Central memory CD4-positive, alpha-beta T cell (primary cell): ENCODE measurements at places on chromosomes 12 and 14.

DNA sequence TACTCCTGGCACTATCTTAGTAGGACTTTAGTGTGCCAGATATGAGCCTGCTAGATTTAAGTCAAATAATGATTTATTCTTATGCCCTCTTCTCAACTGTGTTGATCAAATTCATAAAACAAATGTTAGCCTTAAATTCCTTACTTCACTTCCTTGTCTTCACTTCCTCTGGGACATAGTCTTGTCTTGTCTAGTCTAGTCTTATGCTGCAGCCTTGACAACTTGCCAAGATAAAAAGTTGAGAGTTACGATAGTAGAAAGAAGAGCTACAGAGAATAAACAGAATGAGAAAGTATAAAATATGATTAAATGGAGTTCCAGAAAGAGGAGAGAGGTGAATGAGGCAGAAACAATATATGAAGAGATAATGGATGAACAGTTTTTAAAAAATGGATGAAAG is 378.1 kb downstream of the DAD1 start:
- no peak for DNase-seq

- no peak for DNase-seq
Measured at GRCh38 chr12:111304642-111305071, 64.2 kb downstream of the PHETA1 start.

- DNase-seq = no peak
Measured at GRCh38 chr14:100900837-100901390, 2.6 kb downstream of the RTL1 start.

- no peak for DNase-seq
Measured at GRCh38 chr12:24020397-24021163, 71.1 kb upstream of the SOX5 start.

- no peak for DNase-seq
Measured at GRCh38 chr12:94705676-94706075, 55.3 kb upstream of the TMCC3 start.

- DNase-seq = no peak
Measured at GRCh38 chr14:89920056-89920455, 34.5 kb downstream of the EFCAB11 start.

- no peak for DNase-seq
Measured at GRCh38 chr14:22497144-22497423, 91.9 kb downstream of the DAD1 start.

DNA sequence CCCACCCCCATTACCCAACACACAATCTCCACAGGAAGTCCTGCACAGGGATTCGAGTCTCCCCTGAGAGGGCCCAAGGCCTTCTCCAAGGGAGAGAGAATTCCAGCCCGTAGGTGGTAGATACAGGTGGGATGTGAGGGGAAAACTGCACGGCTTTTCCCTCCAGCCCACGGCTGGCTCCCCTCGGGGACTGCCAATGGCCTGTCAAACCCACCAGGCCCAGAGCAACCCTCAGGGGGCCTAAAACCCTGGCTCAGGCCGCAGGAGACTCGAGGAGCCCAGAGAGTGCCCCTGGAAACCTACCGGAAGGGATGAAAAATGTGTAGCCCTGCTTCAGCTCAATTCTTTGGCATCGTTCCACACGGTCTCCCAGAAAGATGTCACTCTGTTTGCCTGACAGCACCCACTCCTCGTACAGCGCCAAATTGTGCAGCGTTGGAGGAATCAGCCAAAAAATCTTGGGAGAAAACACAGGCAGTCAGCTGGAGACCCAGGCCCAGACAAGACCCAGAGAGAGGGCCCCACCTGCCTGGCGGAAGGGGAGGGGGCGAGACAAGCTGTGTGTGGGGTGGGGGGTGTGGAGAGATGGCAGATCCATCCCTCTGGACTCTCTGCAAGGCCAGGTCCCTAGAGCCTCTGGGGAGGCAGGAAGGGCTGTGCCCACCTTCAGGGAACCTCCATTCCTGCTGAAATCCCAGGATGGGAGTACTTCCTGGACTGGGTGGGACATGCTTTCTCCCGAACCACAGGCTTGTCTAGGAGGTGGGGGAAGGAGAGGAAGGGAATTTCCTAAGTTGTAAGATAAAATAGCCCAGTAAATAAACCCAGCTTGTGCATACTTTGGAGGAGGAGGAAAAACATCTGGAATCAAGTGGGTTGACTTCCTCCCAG is 48.1 kb downstream of the KDM2B start:
- DNase-seq = no peak

DNA sequence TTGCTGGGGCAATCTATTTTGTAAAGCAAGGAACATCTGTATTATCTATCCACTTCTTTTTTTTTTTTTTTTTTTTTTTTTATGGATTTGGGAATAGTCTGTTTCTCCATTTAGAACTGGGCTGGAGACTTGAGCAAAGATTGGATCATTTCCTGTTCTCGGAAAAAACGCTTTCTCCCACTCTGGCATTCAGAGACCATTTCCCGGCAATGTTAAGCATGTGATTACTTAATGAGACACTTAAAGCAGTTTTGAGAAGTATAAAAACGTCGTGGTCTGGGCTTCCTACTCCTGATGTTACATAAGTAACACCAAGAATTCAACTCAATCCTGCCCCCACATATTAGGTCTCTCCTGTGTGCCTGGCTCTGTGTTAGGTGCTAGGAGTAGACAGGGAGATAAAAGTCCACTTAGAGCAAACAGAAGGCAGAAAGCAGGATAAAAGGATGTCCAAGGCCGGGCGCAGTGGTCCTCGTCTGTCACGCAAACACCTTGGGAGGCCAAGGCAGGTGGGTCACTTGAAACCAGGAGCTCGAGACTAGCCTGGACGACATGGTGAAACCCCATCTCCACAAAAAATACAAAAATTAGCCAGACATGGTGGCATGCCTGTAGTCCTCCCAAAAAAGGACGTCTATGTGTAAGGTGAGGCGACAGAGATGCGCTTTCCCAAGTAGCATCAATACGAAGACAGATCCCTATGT is 152.1 kb upstream of the GSC start:
- no peak for DNase-seq

DNA sequence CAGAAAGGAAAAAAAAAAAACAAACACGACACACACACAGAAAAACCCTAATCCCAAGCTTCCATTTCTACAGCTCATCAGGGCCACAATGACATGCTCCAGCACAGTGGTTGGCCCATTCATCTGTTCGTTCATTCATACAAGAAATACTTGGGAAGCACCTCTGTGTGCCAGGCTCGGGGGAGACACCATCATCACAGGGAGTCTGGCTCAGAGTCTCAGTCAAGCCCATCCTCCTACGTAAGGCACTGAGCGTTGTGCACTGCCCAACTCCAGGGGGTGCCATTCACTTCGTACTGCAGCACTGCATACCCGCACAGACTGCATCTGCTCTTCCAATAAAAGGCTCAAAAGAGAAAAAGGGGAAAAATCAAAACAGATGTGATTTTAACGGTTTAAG is 15.3 kb downstream of the VPS37B start:
- no peak for DNase-seq

GRCh38 chr12:25102402-25102801 is 92.6 kb downstream of the DNAI7 start:
- DNase-seq = no peak

DNA sequence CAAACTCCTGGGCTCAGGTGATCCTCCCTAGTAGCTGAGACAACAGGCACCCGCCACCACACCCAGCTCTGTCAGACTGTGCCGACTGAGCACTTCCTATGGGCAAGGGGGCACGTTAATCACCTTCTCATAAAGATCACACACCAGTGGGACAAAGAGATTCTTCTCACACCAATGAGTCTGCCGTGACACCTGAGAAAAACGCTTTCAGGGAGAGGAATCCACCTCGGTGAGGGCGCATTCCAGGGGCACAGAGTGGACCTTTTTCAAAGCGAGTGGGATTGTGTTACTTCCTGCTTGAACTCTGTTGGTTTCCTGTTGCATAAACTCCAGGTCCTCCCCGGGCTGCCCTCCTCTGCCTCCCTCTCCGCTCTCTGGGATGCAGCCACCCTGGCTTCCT is 17.5 kb upstream of the SCARB1 start:
- DNase-seq = no peak

DNA sequence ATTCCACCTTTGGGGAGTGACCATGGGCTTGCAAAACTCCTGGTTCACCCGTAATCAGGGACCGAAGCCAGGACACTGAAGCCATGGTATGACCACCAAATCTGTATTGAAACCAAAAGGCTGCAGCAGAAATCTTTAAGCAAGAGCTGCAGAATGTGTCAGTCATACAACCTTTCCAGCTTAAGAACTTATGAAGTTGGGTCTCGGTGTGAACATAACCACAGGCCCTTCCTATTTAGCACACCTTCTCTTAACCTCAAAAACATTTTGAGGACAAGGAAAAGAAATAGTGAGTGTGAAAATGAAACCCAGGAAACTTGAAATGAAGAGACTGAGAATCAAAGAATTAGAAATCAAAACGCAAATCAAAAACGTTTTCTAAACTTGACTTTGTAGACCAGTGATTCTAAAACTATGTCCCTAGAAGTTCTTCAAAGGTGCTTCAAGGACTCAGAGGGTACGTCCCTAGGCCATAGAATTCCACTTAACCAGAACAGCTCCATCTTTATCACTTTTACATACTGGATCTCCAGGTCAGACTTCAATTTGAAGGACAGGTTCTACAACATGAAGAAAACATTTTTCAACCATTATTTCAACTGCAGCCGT is 231.6 kb upstream of the GRIP1 start:
- no peak for DNase-seq

DNA sequence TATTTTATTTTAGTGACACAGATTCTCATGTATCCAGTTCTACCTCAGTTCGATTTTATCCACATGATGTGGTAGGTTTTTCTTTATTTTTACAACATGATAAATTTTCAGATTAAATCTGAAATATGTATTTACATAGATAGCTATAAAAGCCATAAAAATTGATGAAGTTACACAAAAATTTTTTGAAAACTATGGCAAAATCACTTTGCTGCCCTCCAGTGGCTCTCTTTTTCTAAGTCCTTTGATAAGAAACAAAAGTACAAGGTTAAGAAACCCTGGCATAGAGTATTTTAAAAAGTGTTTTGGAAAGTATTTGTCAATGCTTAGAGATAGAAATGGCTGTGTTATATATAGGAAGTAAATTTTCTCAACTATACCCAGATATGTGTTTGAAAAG is 104.2 kb downstream of the PCNX1 start:
- no peak for DNase-seq

GRCh38 chr12:65280306-65280705 is 1.8 kb downstream of the MSRB3 start:
- no peak for DNase-seq

DNA sequence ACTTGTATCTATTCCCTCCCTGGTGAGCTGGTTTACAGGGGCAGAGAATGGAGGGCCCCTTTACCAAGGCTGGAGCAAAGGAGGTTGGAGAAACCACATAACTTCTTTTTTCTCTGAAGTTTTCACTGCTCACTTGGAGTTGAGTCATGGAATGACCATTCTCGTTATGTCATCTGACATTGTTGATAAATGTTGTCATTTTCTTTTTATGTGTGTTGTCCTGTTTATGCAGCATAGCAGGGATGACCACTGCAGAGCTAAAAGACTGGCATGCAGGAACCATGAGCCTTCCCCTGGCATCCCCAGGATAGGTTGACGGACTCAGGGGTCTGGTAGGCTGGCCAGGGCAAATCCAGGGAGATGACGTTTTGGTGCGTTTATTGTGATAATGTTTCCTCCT is 256.8 kb upstream of the DDHD1 start:
- DNase-seq = no peak

DNA sequence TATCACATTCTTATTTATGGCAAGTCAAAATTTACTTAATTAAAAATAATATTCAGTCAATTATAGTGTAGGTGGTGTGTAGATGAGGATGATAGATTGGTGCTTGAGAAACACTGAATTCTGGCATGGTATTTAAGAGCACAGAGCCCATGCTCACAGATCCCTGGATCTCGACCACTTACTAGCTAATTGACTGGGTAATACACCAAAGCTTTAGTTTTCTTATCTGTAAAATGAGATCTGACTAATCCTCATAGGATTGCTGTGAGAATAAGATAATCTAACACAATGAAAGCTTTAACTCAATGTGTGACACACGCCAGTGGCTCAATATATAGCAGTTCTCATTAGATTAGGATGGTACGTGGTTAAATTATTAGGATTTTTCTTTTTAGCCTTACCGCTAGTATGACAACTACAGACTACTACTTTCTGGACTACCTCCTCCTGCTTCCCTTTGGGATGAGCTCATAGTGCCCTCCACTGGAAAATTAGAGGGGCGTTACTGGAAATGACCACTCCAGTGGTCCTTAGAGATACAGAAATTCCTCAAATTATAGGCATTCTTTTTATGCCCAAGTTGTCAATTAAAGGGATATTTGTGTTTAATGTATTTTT is 482.8 kb upstream of the TBX3 start:
- no peak for DNase-seq

DNA sequence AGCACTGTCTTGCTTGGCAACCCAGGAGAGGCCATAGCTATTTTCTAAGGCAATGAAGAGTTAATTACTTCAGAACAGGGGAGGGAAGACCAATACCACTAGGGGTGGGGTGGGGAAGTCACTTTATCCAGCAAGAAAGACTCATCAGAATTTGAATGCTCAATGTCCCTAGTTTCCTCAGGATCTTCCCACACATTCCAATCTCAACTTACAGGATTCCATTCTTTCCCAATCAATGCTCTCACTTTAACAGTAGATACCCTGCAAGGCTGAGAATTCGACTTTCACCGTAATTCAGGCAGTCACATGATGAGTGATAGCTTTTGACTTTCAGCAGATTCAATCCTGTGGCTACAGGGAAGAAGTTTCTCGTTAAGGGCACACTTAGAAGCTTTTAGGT is 526.6 kb upstream of the SEL1L start:
- DNase-seq = no peak

- no peak for DNase-seq
Measured at GRCh38 chr12:77481687-77482086, 349.0 kb upstream of the NAV3 start.

DNA sequence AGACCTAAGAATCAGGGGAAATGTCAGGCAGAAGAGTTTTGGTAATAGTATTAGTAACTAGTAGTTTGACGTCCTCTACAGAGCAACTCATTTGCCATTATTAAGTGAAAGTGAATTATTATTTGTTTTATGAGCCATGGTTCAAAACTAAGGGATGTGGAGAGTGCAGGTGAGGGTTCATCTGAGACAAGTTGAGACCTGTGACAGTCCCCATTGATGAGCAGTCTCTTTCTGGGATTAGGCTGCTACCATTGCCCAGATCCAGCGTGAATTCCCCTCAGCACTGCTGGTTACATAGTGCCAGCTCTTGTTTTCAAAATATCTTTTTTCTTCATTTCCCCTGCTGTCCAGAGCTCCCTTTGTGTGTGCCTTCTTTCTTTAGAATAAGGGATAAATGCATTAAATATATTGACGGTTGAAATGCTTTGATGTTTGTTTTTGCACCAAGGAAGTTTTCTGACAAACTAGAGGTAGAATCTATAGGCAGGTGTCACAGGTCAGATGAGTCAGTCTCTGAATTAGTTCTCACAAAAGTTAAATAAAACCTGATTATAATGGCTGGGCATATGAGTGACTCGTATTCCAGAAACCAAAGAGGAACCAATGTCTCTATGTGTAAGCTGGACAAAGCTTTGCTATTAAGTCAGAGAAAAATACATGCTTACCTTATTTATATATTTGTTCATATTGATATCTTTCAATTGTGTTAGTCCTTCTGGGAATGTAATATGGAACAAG is 381.4 kb downstream of the TMEM117 start:
- DNase-seq = no peak
